Activated CD8-positive, alpha-beta memory T cell treated with anti-CD3 and anti-CD28 coated beads, Interleukin-2, amount 50 U/mL, for 4 hours (primary cell): ENCODE measurements at places on chromosomes 1 and 21.

GRCh38 chr1:201022493-201022819 lies 1.1 kb downstream of the KIF21B start:
- no peak for DNase-seq

DNA sequence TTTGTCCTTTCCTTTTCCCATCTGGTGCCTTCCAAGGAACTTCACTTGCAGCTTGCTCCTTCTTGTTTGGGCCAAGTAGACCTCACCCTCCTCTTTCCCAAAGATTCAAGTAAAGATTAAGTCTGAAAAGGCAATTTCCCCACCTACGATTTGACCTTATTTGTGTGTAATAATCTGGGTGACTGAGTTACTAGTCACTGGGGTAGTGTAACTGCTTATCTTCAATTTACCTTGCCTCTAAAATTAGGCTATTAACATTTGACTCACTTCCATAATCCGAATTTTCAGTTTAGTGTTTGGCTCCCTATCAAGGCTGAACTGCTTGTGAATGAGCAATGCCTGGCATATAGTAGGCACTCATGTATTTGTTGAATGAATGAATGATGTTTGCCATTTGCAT lies 59.6 kb downstream of the PLA2G4A start:
- no peak for DNase-seq

DNA sequence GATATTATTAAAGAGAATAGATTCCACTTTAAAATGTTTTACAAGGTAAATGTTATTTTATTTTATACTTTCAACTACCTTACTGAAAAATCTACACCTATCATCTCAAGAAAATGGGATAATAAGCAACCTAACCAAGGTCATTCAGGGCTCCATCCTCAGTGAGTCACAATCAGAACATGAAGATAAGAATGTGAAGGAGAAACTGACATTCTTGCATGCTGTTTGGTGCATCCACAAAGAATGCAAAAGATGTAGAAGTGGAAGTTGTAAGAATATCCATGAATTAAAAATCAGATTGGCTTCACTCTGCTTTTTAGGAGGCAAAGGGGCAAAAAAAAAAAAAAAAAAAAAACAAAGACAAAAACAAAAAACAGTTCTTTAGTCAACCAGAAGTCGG lies 6.5 kb downstream of the WARS2 start:
- no peak for DNase-seq

GRCh38 chr1:162649583-162649982 lies 17.3 kb downstream of the DDR2 start:
- DNase-seq, result no peak

GRCh38 chr1:248872752-248873408 lies 14.0 kb upstream of the ZNF692 start:
- DNase-seq, result no peak

GRCh38 chr1:116224111-116224510 lies 112.9 kb downstream of the MAB21L3 start:
- no peak for DNase-seq

DNA sequence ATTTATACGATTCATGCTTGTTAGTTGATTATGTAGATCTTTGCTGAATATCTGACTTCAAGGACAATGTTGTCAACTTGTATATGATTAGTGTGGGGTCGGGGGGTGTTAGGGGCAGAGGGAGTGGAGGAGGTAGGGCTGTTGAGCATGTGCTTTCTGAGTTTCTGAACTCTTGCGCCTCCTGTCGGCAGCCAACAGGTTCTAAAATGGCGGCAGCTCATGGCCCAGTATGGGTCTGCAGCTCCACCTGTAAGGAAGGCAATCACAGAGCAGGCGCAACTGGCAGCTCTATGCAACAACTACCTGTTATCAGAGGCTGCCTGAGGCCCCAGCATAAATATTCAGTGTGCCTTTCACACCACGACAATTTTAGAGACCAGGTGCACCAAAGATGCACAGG lies 205.8 kb upstream of the PLXNA2 start:
- DNase-seq, result no peak

GRCh38 chr1:35203295-35203694 lies 10.3 kb upstream of the SFPQ start:
- no peak for DNase-seq

- no peak for DNase-seq
Observed at GRCh38 chr1:169487561-169487960, 1.8 kb upstream of the SLC19A2 start.

DNA sequence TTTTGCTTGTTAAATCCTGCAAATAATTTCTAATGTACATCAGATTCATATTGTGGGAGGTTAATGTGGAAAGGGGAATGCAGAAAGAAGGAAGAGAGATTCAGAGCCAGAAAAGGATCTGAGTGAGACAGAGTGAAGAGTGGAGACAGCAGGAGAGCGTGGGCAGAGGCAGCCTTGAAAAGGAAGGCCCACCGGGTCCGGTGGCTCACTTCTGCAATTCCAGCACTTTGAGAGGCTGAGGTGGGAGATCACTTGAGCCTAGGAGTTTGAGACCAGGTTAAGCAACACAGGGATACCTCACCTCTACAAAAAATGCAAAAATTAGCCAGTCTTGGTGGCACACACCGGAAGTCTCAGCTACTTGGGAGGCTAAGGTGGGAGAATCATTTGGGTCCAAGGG lies 222.0 kb upstream of the RAB4A start:
- DNase-seq, result no peak

DNA sequence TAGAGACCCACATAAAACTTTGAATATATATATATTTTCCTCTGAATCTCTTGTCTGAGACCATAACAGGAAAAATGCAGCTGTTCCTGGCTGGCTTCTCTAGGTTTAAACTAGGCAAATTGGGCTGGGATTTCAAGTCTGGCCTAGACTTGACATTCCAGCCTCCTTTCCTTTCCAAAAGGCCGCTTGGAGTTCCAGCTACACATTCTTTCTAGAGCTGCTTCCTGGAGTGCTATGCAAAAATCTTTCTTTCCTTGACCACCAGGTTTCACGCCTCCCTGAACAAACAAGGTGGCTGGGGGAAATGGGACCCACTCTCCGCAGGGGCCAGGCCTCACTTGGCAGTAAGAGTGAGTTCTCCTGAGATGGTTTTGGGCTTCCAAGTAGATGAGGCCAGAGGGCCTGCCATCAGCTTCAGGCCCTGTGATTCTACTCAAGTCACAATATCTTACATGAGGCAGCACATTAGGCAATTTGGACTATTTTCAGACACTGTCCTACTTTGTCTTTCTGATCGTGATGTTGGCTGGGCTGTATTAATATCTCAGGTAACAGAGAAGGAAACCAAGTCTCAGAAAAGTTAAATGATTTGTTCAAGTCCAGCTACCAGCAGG lies 102.4 kb downstream of the FAM78B start:
- DNase-seq, result no peak

GRCh38 chr1:25933479-25934365 lies 27.5 kb upstream of the STMN1 start:
- no peak for DNase-seq

- no peak for DNase-seq
Observed at GRCh38 chr1:101128211-101128727, 102.7 kb upstream of the DPH5 start.

GRCh38 chr1:52426371-52426770 lies 22.0 kb downstream of the PRPF38A start:
- no peak for DNase-seq

- no peak for DNase-seq
Observed at GRCh38 chr1:165218731-165219130, 137.8 kb downstream of the LMX1A start.
